CD8-positive, alpha-beta T cell (primary cell): ENCODE measurements at places on chromosomes 12 and 14.
A peak's percentile ranks its signal among the peaks of the same experiment; 100 is the strongest.

DNA sequence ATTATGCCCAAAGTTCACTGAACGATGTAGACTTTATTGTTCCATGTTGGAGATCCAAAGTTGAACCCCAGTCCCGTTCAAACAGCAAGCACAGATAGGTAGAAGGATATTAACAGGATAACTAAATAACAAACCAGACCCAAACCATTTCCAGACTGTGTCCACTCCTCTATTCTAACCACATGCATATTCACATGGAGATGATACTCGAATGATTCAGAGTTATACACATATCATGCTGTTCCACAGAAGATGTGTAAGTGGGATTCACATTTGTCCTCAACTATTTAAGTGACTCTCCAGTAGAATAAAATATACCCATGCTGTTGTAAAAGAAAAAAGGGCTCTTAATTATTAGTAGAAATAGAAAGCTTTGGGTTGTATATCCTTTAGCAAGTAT lies 185.9 kb downstream of the ITPR2 start:
- no peak for DNase-seq

DNA sequence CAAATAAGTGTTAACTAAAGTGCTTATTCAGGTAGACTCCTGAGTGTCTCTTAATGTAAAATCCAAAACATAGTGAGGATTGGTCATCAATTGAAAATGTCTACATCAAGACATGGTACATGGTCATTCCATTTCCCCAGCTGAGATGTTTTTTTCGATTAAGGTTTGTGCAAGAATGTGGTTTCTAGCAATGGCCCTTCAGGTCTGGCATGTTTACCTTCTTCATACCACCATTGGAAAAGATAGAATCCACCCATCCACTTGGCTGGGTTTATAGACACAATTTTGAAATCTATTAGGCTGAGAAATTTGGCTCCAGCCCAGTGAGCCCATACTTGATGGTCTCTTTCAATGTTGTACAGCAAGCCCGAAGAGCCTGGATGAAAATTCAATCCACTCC lies 145.9 kb downstream of the ANO4 start:
- DNase-seq: no peak

GRCh38 chr12:84594157-84594556 lies 318.4 kb downstream of the SLC6A15 start:
- DNase-seq: no peak

GRCh38 chr12:128671528-128672042 lies 152.2 kb downstream of the SLC15A4 start:
- DNase-seq: peak; percentile 14

GRCh38 chr12:124004233-124004875 lies 31.3 kb downstream of the ZNF664 start:
- no peak for DNase-seq

- no peak for DNase-seq
These were observed 1346.4 kb upstream of the SEL1L start for GRCh38 chr14:82879949-82880535.

GRCh38 chr12:3185260-3185870 lies 108.2 kb downstream of the TSPAN9 start:
- DNase-seq: no peak

DNA sequence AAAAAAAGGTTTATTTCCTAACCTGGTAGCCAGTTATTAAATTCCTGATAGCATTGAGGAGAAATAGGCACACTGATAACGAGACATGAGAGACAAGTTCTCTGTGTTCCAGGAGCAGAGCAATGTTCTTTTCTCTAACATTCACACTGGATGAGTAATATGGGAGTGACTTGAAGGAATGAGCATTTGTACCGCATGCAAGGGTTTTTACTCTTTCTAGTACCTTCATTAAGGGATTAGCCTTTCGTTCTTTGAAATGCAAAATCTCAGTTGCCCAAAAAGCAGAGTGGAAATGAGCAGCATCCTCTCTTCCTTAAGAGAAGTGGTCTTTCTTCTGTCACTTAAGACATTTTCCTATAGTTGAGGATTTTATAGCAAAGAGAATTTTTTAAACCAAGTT lies 54.7 kb downstream of the FGD4 start:
- no peak for DNase-seq

- no peak for DNase-seq
These were observed 1454.0 kb upstream of the SEL1L start for GRCh38 chr14:82987502-82988124.

DNA sequence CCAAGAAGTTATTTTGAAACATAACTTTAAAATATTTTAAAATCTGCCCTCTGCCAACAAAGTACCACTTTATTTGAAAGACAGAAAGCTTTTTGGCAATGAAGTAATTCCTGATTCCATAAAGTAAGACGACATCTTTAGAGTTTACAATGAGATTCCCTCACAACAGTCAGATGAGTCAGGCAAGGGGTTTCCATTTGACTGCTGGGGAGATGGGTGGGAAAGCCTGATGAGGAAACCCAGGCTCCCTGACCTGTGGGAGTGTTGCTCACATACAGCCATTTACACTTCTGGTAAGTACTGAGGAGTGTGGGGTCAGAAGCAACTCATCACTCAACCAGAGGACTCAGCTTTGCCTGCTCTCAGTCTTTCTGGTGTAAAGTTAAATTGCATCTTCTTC lies 10.2 kb downstream of the KITLG start:
- no peak for DNase-seq

GRCh38 chr14:24847568-24848095 lies 202.3 kb downstream of the STXBP6 start:
- no peak for DNase-seq

- DNase-seq: no peak
These were observed 275.7 kb downstream of the CCDC59 start for GRCh38 chr12:82082501-82082900.

- no peak for DNase-seq
These were observed 387.8 kb upstream of the RPL10L start for GRCh38 chr14:47039336-47039735.

DNA sequence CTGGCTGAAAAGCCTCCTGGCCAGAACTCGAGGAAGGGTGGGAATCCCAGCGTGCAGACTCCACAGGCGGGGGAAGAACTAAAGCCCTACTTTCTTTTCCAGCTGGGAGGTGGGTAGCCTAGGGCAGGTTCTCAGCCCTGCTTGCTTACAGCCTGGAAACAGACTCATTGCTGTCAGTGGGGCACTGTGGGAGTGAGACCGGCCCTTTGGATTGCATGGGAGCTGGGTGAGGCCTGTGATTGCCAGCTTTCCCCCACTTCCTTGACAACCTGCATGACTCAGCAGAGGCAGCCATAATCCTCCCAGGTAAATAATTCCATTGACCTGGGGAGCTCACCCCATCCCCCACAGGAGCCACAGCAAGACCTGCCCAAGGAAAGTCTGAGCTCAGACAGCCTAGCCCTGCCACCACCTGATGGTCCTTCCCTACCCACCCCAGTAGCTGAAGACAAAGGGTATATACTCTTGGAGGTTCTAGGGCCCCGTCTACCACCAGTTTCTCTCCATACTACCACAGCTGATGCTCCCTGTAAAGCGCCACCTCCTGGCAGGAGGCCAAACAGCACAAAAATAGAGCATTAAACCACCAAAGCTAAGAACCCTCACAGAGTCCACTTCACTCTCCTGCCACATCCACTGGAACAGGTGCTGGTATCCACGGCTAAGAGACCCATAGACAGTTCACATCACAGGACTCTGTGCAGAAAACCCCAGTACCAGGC lies 294.1 kb downstream of the SEC23A start:
- no peak for DNase-seq

DNA sequence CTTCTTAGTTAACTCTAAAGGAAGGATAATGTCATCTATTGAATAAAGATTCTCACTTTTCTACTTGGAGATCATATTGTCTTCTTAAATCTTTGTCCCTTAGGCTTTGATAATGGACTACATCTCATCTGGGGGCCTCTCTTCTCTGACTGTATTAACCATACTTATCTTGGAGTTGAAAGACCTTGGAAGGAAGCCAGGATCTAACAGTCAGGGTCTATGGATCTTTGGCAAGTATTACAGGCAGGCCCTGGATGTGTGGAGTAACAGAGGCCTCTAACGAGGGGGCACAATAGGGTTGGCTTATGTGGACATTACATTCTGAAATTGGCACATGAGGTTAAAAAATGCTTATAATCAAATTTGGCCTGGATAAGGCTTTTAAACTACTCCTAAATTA lies 513.8 kb downstream of the NRXN3 start:
- DNase-seq: no peak

- no peak for DNase-seq
These were observed 382.1 kb downstream of the TMEM121 start for GRCh38 chr14:105908481-105908911.

DNA sequence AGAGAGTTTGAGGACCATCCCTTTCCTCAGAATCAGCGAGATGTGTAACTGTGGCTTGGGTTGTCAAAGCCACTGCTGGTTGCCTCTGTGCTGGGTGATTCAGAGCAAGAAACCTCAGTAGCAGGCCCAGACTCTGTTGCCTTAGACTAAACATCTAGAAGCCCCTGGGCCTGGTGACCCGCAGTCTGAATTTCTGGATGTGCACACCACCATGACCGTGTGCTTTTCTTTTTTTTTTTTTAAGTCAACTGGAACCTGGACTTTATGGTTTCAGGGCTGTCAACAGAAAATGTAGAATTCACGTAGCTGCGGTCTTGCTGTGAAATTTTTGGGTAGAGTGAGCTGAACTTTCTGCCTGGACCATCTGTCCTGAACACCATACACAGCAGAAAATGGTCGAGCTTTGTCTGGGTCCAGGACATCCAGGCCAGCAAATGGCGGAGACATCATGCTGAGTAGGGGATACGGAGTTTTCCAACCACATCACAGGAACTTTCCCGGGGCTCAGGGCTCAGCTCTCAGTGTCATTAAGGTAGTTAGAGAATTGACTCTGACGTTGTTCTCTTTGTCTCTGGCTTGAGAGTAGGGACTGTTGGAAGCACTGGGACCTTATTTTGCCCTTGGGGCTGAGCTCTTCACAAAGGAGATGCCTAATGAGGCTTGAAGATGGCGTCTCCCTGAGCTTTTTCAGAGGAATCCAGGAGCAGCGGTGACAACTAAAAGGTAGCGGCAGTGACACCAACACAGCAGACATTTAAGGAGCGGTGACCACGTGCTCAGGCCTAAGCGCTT lies 23.0 kb upstream of the BATF start:
- DNase-seq: no peak

DNA sequence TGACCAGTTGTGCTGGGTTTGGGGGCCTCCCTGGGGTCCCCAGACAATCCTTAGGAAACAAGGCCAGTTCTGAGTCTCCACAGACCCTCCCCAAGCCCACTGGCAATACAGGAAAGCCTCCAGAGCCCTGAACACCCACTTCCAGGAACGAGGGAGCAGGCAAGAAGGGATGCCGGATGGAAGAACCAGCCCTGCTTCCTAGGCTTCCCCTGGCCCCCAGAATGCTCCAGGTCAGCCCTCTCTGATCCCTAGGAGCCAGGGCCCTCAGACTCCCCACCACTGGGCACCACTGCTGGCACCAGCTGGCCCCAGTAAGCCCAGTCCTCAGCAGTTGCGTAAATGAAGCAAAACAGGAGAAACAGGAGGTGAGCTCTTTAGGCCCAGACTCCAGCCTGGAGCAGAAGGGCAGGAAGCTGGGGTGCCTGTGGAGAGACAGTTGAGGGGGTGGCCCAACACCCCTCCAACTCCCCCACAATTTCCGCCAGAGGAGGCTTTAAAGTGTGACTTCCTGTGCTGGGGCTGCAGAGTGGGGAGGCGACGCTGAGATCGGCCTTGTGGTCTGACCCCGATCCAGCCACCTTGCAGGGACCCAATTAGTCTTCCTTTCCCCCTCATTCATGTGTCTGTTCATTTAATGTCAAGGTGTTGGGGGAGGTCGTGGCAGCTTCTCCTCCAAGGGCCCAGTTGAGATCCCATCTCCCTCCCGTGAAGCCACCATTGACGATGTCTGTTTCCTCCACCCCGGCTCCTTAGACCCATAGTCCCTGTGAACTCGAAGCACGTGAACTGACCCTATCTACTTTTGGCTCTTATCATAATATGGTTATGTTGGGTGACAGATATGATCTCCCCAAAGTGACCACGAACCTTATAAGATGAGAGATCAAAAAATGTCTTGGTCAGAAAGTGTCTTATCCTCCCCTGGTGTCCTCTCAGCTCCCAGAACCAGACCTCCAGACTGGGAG lies 4.7 kb downstream of the TNFRSF1A start:
- peak; percentile 77 for DNase-seq

GRCh38 chr12:65876898-65877721 lies 52.8 kb downstream of the HMGA2 start:
- DNase-seq: no peak

- no peak for DNase-seq
These were observed 82.5 kb upstream of the CLMN start for GRCh38 chr14:95402176-95402575.

GRCh38 chr12:7907009-7907408 lies 29.0 kb downstream of the SLC2A3 start:
- DNase-seq: no peak

- peak; percentile 31 for DNase-seq
These were observed 910 bp upstream of the SRP54 start for GRCh38 chr14:34981743-34982420.

- DNase-seq: no peak
These were observed 2.5 kb downstream of the CDCA4 start for GRCh38 chr14:105018414-105018813.

GRCh38 chr14:104939666-104940410 lies 15.2 kb downstream of the PLD4 start:
- DNase-seq: no peak

GRCh38 chr12:63944586-63945228 lies 100.2 kb downstream of the SRGAP1 start:
- no peak for DNase-seq

GRCh38 chr12:113204804-113205203 lies 16.5 kb upstream of the TPCN1 start:
- DNase-seq: no peak

DNA sequence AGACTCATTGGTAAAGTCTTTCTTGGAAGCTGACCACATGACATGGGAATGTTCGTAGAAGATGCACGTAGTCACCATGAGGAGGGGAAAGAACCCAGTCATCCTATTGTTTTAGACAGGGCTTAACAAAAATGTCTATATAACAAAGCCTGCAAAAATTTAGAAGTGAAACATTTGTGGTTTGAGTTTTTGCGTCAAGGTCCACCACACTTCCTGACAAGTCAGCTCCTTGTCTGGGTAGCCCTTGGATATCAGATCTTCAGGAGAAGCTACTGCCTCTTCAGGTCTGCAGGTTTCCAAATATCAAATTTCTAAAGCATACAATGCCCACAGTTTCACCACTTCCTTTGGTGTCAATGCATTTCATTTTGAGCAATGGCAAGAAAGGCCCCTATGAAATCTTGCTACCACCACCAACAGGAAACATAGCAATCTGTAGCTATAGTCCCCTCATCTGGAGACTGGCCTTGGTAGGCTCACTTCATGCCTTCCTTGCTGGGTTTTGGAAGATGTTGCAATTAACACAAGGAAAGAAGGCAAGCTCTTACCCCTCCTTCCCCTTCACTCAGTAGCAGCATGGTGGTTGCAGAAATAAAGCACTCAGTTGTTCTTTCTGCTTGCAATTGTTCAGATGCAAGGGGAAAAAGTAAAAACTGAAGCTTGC lies 235.2 kb downstream of the PCNX1 start:
- DNase-seq: peak; percentile 42

GRCh38 chr14:22304326-22304725 lies 284.7 kb downstream of the DAD1 start:
- DNase-seq: no peak

GRCh38 chr12:9869307-9870161 lies at the start of gene CLEC2B:
CLEC2B (minus strand) TSS chr12:9869354.
- DNase-seq: peak; percentile 50

GRCh38 chr14:25108959-25109358 lies 59.0 kb upstream of the STXBP6 start:
- DNase-seq: no peak

GRCh38 chr12:116666305-116666673 lies 71.6 kb downstream of the SPRING1 start:
- DNase-seq: no peak
